ENCODE measurements at places on chromosomes 13 and 19. TPM values are rescaled to one million over a fixed set of nuclear protein-coding genes. Genes with fewer than 3 reads are reported as not detected.
A peak's percentile ranks its signal among the peaks of the same experiment; 100 is the strongest.

DNA sequence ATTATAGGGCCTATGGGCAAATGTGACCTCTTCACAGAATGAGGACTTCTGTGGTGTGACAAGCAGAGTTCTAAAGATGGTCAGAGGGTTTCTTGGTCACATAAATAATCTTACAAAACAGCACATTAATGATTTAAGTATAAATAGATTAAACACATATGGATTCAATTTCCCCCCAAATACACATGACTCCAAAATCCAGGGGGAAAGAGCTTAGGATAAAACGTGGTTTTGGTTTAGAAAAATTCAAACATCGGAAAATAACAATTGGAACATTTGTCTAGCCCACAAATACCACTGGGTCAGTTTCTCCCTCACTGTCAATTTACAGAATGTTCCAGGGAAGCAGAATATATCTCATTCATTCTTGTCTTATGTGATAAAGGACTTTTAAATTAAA, 283.1 kb downstream of the COG6 start:
- no peaks in the 10 kb centered on the region for H3K36me3 ChIP-seq
- no peak overlapping the region for H3K27ac ChIP-seq
- no peak overlapping the region for H3K4me3 ChIP-seq
- peaks cover 12% of the 10 kb centered on the region for H3K4me1 ChIP-seq

DNA sequence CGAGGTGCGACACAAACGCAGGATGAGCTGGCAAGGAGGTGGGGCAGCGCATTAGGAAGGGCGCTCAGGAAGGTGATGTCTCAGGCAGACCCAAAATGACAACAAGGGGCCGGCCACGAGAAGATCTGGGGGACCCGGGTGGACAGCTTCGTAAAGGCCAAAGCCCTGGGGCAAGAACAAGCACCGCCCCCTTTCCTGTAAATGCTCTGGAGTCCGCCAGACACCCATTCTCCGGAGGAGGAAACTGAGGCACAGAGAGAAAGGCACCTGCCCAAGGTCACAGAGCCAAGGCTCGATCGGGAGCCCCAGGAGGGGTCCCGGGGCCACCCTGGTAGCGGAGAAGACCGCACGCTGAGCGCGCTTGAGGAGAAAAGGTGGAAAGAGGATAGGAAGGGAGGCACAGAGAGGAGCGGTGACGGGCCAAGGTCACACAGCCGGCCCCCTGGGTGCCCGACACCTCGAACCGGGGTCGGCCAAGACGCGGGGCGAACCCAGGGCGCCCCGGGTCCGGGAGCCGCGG, 571 bp downstream of the SAFB2 start:
- no peaks in the 10 kb centered on the region for H3K27me3 ChIP-seq
- H3K4me1 ChIP-seq, result peaks cover 41% of the 10 kb centered on the region
- H3K4me3 ChIP-seq, result peak overlapping the region; percentile 99
- peaks cover 56% of the 10 kb centered on the region for H3K36me3 ChIP-seq
- H3K27ac ChIP-seq, result peak overlapping the region; percentile 67
- no peak for DNase-seq

Gene SIGLEC12
- under 0.01 TPM for total RNA-seq

GRCh38 chr13:37476874-37477273, 121.7 kb downstream of the POSTN start:
- H3K4me1 ChIP-seq, result peaks cover 25% of the 10 kb centered on the region
- H3K4me3 ChIP-seq, result no peak overlapping the region
- peak; percentile 73 for DNase-seq
- H3K27me3 ChIP-seq, result no peaks in the 10 kb centered on the region

DNA sequence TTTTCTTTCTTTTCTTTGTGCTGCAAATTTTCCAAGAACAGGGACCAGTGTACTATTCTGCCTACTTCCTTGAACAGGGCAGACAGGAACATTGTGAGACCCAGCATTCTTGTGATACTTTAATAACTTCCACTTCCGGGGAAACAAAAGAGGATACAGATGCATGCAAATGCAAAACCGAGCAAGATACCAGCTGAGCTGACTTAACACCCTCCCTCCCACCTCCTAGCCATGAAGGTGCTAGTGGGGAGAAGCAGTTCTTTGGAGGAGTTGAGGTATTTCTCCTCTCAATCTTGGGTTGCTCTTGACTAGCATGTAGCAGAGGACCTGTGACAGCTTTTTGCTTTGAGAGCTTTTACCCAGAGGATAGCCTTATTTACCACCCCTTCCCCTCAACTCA, 111.2 kb downstream of the KLF5 start:
- no peaks in the 10 kb centered on the region for H3K27me3 ChIP-seq
- H3K4me3 ChIP-seq, result no peak overlapping the region
- no peaks in the 10 kb centered on the region for H3K4me1 ChIP-seq
- DNase-seq, result no peak

Gene F2RL3
- under 0.01 TPM for total RNA-seq

DNA sequence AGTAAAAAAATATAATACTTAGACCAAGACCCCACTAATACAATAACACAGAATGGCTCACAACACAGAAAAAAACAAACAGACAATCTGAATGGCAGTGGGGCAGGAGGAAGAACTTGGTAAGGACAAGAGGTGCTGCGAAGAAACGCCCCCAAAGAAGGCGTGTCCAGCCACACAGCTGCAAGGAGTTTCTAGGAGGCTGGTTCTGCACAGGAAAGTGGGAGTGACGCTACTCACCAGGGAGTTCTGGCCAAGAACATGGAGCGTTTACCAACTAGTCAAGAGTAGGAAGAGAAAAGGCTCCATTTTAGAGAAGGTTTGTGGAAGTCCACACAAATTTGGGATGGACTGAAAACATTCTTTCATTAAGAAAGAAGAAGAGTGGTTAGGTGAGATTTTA, 95.3 kb upstream of the SLC15A1 start:
- no peak for DNase-seq
- no peaks in the 10 kb centered on the region for H3K27me3 ChIP-seq
- no peak overlapping the region for H3K27ac ChIP-seq
- H3K36me3 ChIP-seq, result no peaks in the 10 kb centered on the region
- H3K4me1 ChIP-seq, result peaks cover 10% of the 10 kb centered on the region
- no peak overlapping the region for H3K4me3 ChIP-seq

DNA sequence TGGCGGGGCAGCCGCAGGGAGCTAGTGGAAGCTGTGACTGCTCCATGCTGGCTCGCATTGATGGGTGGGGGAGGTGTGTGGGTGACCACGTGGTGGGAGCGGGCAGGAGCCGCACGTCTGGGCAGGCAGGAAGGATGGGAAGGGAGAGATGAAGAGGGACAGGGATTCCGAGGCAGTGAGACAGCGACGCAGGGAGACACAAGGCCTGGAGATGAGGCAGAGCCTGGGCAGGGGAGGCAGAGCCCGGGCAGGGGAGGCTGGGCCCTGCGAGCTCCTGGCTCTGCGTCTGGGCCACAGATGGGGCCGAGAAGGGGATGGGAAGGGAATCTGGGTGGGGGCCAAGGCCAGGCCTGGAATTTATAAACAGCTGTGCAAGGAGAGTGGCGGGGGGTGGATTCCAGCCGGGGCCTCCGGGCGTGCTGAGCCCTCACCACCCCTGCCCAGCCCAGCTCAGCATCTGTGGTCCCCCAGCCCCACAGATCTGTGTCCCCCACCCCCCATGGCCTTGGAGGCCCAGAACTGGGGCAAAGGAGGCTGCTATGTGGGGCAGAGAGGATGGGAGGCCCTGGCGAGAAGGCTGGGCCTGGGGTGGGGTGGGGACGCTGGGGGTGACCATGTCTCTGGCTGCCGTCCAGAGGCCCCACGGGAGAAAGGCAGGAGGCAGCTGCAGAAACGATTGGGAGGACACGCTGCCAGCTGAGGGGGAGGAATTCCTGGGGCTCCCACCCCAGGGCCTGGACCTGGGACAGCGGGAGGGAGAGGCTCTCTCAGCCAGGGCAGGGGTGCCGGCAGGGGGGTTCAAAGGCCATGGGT, 6.0 kb downstream of the EHD2 start:
- no peaks in the 10 kb centered on the region for H3K27me3 ChIP-seq
- peak overlapping the region; percentile 81 for H3K27ac ChIP-seq
- peak overlapping the region; percentile 51 for H3K4me3 ChIP-seq
- peaks cover 56% of the 10 kb centered on the region for H3K4me1 ChIP-seq
- H3K36me3 ChIP-seq, result peaks cover 45% of the 10 kb centered on the region

Gene ZNF575
- total RNA-seq, result 0.29 TPM

DNA sequence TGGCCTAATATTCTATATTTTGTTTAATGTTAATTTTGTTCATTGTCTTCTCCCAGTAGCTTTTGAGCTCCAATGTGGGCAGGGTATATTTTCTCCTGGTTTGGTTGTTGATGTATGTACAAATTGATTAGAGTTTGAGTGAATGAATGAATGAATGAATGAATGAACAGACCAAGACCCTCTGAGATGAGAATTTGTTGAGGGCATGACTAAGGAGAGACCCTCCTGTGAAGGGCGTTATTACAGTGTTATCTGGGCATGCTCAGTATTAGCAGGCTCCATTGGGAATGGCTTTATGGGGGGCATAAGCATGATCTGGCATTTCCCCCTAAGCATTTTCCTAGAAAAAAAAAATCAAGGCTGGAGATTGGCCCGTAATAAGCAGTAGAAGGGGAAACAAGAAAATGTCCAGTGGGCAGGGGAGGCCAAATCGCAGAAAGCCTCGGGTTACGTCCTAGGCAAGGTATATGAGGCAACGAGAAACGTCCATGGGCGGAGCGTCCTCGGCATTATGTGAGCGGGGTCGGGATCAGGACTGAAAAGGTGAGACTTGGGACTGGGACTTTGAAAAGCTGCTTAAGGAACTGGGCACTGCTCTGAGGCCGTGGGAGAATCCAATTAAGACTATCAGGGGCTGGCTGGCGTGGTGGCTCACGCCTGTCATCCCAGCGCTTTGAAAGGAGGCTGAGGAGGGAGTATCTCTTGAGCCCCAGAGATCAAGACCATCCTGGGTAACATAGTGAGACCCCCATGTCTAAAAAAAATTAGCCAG, 904 bp upstream of the ARHGAP33 start:
- peak overlapping the region; percentile 79 for H3K4me3 ChIP-seq
- no peaks in the 10 kb centered on the region for H3K27me3 ChIP-seq
- peak; percentile 31 for DNase-seq
- no peaks in the 10 kb centered on the region for H3K36me3 ChIP-seq

DNA sequence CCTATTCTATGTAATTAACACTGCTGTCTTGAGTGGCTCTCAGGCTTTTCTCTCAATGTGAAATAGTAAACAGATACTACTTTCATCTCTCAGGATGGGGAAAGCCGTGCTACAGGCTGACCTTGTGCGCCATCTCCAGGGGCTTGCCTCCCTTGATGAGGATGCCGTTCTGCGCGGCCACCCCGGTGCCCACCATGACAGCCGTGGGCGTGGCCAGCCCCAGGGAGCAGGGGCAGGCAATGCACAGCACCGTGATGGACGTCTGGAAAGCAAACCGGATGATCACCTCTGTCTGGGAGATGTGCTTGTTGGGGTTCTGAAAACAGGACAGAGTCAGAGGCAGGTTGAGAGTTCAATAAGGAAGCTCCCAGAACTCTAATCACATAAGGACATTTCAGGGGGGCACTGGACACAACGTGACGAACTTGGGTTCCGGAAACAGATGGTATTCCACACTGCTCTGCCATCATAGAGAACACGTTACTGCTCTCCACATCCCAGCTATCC, 65.0 kb downstream of the ATP7B start:
- no peak overlapping the region for H3K27ac ChIP-seq
- H3K36me3 ChIP-seq, result no peaks in the 10 kb centered on the region
- H3K4me3 ChIP-seq, result no peak overlapping the region

- H3K4me1 ChIP-seq, result peaks cover 9% of the 10 kb centered on the region
- no peaks in the 10 kb centered on the region for H3K36me3 ChIP-seq
- H3K27ac ChIP-seq, result no peak overlapping the region
- H3K27me3 ChIP-seq, result peaks cover 9% of the 10 kb centered on the region
These were observed 68.4 kb downstream of the SPATA13 start for GRCh38 chr13:24228852-24229458.

- H3K27ac ChIP-seq, result no peak overlapping the region
- no peaks in the 10 kb centered on the region for H3K36me3 ChIP-seq
- H3K4me1 ChIP-seq, result no peaks in the 10 kb centered on the region
- H3K27me3 ChIP-seq, result peaks cover 11% of the 10 kb centered on the region
These were observed 109.6 kb upstream of the CACNA1A start for GRCh38 chr19:13615890-13616289.

- H3K27me3 ChIP-seq, result no peaks in the 10 kb centered on the region
- peaks cover 30% of the 10 kb centered on the region for H3K4me1 ChIP-seq
- DNase-seq, result peak; percentile 66
- peak overlapping the region; percentile 4 for H3K27ac ChIP-seq
These were observed 51.3 kb upstream of the TSC22D1 start for GRCh38 chr13:44627441-44627840.

DNA sequence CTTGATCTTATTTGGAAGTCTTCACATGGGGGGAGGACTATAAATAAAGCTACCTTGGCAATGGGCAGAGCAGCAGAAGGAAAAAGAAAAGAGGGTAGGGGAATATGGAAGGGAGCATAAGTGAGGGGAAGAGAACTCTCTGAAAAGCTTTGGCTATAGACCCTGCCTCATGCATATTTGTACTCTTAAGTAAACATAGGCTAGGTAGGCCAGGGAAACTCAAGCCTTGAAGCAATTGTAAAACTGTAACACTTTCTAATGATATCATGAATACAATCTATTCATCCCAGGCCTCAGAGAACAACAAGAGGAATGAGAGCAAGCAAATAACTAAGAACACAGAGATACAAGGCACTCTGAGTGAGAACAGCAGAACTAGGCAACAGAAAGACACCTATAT, 20.4 kb downstream of the MYCBP2 start:
- no peaks in the 10 kb centered on the region for H3K27me3 ChIP-seq
- H3K4me3 ChIP-seq, result no peak overlapping the region
- H3K36me3 ChIP-seq, result no peaks in the 10 kb centered on the region
- no peak for DNase-seq
- no peak overlapping the region for H3K27ac ChIP-seq

GRCh38 chr19:47735131-47735530, 10.2 kb upstream of the NOP53 start:
- H3K4me3 ChIP-seq, result no peak overlapping the region
- no peaks in the 10 kb centered on the region for H3K27me3 ChIP-seq
- no peak overlapping the region for H3K27ac ChIP-seq

Gene DAZAP1
- total RNA-seq, result 44.5 TPM

Measured in osteoblast (primary cell).